Activated CD4-positive, alpha-beta T cell treated with anti-CD3 and anti-CD28 coated beads, Interleukin-2, amount 10 ng/mL, durations not matched to agents 7 days and 5 days (primary cell): ENCODE measurements at places on chromosomes 7 and 10. TPM values are rescaled to one million over a fixed set of nuclear protein-coding genes. Genes with fewer than 3 reads are reported as not detected.

- DNase-seq: no peak
Measured at GRCh38 chr10:89921403-89921802, 220.0 kb downstream of the KIF20B start.

DNA sequence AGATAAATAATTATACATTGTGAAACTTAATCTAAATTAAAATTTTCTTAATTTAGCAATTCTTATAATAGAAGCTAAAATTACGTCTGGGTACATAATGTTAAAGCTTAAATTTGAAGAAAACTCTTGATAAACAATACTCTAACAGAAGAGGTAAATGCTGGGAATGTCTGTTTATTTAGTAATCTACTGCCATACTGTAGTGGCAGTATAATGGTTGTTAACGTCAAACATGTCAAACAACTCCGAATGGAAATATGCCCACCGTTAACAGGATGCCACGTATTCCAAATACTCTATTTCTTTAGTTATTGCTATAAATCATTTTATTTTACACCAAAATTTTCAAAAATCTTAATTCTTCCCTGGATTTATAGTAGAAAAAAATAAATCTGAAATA lies 40.0 kb upstream of the PTPN12 start:
- no peak for DNase-seq

DNA sequence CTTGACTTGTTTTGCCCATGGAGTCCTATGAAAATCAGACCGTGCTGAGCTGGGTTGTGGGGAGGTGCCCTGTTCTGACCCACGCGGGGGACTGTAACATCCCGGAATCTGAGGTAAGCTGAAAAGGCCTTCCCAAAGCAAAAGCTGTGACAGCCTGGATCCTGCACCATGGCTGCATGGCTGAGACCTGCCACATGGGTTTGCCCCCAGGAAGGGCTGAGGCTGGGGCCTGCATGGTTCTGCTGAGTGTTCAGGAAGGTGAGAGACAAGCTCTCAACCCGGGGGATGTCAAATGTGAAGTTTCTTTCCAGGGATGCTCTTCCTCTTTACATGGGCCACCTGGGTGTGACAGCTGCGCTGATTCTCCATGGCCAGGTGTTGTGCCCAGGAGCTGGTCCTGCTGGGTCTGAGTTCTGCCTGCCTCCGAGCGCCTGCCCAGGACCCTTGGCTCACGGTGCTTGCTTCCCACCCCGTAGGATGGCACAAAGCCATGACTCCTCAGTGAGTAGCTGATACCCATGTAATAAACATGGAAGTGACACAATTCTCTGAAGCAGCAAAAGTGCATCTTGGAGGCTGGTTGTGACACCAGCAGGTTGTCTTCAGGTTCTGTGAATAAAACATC lies 58.3 kb downstream of the VIPR2 start:
- no peak for DNase-seq

The SLC16A12 gene
- not detected for total RNA-seq

DNA sequence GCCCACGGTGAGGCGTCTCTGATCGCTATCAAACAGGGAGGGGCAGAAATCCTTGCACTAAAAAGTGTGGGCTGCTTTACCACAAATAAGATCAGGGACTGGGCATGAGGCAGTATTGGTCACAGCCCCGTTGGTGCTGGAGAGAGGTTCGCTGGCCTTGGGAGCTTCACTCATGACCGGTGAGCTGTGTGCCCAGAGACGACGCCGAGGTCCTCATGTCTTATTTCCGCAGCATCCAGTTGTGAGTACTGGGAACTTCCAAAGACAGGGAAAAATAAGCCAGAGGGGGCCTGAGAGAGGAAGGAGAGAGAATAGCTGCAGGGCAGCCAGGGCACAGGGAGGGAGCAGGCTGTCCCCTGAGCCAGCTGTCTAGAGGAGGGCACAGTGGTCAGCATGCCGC lies 154.2 kb upstream of the PRKCQ start:
- DNase-seq: no peak

DNA sequence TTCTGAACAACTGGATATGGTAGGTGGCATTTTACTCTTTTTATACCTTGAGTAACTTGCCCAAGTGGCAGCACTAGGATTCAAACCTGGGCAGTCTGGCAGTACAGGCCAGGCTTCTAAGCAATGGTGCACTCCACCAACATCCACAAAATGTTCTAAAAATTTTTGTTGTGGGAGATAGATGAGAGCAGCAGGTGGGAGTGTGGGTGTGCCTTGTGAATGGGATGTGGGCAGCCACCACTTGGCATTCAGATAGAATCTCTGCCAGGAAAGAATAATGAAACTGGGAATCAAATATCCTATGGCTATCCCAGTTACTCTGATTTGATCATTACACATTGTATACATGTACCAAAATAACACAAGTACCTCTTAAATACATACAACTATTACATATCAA lies 810.7 kb downstream of the MAGI2 start:
- no peak for DNase-seq

- DNase-seq: no peak
Measured at GRCh38 chr10:104253606-104254410, 884 bp upstream of the GSTO1 start.

GRCh38 chr7:28291559-28291958 lies 111.0 kb upstream of the JAZF1 start:
- DNase-seq: no peak

The GAD2 gene
- not detected for total RNA-seq

The FASTK gene
- total RNA-seq: 85.9 TPM

- no peak for DNase-seq
Measured at GRCh38 chr10:73117976-73118743, 7.9 kb downstream of the NUDT13 start.

- DNase-seq: no peak
Measured at GRCh38 chr10:3260066-3260834, 87.7 kb upstream of the PITRM1 start.

DNA sequence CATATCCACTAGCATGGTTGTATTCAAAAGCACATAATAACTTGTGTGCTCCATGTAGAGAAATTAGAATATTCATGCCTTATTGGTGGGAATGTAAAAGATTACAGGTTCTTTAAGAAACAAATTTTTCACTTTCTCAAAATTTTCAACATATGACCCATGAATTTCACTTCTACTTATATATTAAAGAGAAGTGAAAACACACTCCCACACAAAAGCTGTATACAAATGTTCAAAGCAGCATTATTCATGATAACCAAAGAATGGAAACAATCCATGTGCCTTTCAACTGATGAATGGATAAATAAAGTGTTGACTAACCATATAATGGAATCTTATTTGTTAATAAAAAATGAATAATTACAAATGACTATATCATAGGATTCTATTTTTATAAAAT lies 694.5 kb upstream of the PCDH15 start:
- DNase-seq: no peak

The GPR85 gene
- total RNA-seq: not detected

- DNase-seq: no peak
Measured at GRCh38 chr10:50420196-50420595, 168.9 kb upstream of the ASAH2 start.

DNA sequence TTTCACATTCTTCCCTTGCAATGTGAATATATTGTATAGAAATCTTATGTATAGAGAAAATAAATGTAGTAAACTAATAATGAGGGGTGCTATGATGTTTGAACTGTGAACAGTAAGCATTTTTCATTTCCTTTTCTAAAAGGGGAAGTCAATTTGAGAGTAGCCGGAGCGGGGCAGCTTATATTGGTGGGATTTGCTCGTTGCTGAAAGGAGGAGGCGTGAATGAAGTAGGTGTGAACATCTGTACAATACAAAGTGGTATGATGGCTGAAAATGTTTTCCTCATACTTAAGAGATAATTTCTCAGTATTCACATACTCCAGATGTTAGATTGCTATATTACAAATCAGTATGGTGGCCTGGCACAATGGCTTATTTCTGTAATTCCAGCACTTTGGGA lies 87.1 kb downstream of the SRI start:
- no peak for DNase-seq

DNA sequence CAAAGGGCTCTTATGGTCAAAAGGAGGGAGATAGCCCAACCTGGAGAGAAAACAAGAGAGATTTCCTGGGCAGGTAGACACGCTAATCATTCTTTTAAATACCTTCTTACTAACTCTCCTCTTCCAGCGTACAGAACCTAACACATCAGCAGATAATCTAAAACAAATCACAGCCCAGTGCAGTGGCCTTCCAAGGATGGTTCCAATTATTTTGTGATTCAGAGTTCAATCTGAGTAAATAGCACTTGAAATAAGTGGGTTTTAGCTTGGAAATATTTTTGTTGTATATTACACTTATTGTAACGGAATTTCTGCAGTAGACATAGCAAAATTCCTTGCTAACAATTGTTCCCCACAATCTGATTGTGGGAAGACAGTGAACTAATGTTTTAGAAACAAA lies 7.3 kb upstream of the IMPDH1 start:
- no peak for DNase-seq

DNA sequence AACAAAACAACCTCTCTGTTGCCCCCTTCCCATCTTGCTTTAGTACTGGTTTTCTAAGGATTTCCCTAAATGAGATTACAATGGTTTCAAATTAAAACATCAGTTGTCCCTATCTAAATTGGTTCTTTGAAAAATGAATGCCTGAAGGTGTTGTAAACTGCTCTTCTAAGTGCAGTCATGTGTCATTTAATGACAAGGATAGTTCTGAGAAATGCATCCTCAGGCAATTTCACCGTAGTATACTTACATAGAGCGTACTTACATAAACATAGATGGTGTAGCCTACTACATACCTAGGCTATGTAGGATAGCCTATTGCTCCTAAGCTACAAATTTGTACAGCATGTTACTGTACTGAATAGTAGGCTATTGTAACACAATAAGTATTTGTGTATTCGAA lies 278.1 kb downstream of the MAGI2 start:
- DNase-seq: no peak

The CUZD1 gene
- 3.4 TPM for total RNA-seq
